WTC11 (cell line): ENCODE measurements at places on chromosomes 5 and 9. TPM values are rescaled to one million over a fixed set of nuclear protein-coding genes. Genes with fewer than 3 reads are reported as not detected.

DNA sequence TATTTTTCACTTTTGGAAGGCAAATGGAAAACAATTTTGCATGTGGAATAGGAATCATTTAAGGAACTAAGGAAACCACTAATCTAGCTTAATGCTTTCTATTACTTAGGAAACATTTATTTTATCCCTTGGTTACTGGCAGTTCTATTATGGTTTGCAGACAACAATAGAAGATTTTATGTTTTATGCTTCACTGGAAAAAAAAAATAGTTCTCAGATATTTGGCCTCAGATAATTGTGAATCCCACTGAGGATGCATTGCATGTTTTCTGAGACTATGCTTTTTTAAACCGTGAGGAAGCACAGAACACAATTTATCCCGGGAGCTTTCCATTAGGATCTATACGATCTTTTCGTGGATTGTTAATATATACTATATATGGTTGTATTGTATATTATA lies 356.9 kb downstream of the CSNK1G3 start:
- DNase-seq = no peak

The GRXCR2 gene
- total RNA-seq = not detected in 3 replicates

GRCh38 chr9:87517732-87518131 lies 20.1 kb downstream of the DAPK1 start:
- DNase-seq = no peak

- DNase-seq = no peak
Measured at GRCh38 chr5:62483556-62483955, 71.0 kb downstream of the IPO11 start.

GRCh38 chr5:139392678-139393496 lies 2.0 kb downstream of the PROB1 start:
- DNase-seq = peak; percentile 88

- DNase-seq = no peak
Measured at GRCh38 chr9:95104980-95105379, 212.5 kb downstream of the FANCC start.
